ENCODE measurements at places on chromosomes 6 and 20.
A peak's percentile ranks its signal among the peaks of the same experiment; 100 is the strongest.

GRCh38 chr6:131063764-131064272 is 773 bp upstream of the EPB41L2 start:
- no peak for DNase-seq

DNA sequence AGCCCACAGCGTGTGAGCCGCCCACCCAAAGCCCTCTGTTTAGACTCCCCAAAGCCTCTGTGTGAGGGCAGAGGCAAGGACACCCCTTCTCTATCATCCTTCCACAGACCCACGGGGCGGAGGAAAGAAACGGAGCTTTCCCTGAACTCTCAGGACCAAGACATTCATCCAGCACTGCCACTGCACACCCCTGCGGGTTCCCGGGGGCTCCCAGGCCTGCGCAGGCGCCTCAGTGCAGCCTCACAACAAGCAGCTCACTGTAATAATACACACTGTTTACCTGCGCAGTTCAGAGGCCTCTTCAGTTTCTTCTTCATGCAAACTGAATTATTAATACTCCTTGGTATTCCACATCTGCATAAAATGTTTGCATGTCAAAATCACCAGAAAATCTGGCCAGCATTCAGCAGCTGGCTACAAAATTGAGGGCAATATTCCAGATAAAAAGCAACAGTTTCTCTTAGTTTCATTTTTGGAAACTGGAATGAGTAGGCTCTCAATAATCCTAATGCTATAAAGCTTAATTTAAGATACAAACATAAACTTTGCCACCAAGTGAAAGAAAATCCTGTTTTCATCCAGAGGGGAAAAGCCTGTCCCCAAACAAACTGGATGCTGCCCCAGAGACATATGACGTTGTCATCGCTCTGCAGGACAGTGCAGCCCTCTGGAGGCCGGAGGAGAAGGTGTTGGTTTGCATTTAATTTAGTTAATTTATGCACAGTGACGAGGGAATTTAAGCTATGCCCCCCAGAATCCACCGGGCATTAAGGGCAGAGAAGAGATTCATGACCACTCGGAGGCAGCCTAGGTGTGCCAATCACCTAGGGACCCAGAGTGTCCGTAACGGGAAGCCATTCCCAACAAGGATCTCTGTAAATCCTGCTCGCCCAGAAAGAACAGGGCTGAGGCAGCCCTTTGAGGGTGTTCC is 45.3 kb downstream of the NINL start:
- no peak for DNase-seq

- DNase-seq = no peak
Measured at GRCh38 chr6:139588734-139589593, 214.5 kb upstream of the CITED2 start.

DNA sequence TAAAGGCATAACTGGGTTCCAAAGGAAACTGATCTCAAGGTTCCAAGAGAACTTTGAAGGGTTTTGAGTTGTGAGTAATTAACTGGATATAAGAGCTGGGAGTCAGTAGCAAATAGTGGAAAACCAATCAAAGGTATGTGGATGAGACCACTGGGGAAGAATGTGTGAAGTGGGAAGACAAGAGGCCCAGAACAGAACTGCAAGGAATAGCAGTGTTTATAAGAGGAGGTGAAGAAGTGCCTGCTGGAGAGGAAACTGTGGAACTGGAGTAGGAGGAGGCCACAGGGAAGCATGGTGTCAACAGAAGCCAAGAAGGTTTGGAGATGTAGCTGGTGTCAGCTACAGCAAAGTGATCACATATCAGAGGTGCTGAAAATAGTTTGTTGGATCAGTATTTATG is 18.7 kb upstream of the HDAC2 start:
- no peak for DNase-seq

- peak; percentile 28 for DNase-seq
Measured at GRCh38 chr6:16824845-16825685, 63.8 kb upstream of the ATXN1 start.

GRCh38 chr6:35782424-35782823 is 1.6 kb downstream of the CLPSL1 start:
- no peak for DNase-seq

DNA sequence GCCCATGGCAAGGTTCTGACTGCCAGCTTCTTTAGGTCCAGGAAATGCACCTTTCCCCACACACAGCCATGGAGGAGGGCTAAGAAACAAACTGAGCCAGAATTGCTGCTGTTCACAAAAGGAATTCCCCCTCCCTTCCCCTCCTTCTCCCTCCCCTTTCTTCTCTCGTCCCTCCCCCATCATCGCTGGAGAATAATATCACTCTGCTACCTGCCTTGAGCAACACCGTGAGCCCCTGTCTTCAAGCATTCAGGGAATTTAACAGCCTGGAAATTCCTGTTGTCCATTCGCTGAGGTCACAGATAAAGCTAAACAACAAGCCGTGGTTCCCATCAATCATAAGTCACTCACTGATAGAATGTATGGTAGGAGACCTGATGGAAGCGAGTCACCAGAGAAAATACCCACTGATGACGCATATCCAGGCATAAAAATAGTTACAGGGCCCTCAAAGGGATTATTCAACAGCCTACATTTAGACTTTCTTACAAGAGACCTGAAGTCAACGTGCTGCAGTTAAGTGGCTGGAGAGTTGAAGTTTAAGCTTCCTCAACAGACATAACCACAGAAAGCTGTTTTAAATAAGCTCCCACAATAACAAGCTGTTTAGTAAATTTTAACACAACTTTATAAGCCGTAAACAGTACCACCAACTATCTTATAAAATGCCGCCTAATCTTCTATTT is 59.7 kb downstream of the HIVEP2 start:
- peak; percentile 31 for DNase-seq

GRCh38 chr6:81534934-81535465 is 217.5 kb downstream of the TENT5A start:
- no peak for DNase-seq

DNA sequence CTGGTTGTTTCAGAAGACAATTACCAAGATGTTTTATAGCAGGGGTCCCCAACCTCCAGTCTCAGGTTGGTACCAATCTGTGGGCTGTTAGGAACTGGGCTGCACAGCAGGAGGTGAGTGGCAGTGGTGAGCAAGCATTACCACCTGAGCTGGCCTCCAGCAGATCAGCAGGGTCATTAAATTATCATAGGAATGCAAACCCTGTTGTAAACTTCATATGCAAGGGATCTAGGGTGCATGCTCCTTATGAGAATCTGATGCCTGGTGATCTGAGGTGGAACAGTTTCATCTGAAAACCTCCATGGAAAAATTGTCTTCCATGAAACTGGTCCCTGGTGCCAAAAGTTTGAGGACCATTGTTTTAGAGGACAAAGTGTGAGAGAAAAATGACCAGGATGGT is 240.6 kb downstream of the GRM1 start:
- no peak for DNase-seq

GRCh38 chr20:34420146-34420545 is 57.1 kb downstream of the ITCH start:
- DNase-seq = no peak

GRCh38 chr6:92864966-92865555 is 554.3 kb downstream of the EPHA7 start:
- DNase-seq = no peak

- DNase-seq = peak; percentile 95
Measured at GRCh38 chr20:35541783-35542662, at the start of gene ERGIC3. Gene ERGIC3, plus strand, starts transcription at chr20:35542078. Its CDS starts 20 bp downstream, at chr20:35542098.

DNA sequence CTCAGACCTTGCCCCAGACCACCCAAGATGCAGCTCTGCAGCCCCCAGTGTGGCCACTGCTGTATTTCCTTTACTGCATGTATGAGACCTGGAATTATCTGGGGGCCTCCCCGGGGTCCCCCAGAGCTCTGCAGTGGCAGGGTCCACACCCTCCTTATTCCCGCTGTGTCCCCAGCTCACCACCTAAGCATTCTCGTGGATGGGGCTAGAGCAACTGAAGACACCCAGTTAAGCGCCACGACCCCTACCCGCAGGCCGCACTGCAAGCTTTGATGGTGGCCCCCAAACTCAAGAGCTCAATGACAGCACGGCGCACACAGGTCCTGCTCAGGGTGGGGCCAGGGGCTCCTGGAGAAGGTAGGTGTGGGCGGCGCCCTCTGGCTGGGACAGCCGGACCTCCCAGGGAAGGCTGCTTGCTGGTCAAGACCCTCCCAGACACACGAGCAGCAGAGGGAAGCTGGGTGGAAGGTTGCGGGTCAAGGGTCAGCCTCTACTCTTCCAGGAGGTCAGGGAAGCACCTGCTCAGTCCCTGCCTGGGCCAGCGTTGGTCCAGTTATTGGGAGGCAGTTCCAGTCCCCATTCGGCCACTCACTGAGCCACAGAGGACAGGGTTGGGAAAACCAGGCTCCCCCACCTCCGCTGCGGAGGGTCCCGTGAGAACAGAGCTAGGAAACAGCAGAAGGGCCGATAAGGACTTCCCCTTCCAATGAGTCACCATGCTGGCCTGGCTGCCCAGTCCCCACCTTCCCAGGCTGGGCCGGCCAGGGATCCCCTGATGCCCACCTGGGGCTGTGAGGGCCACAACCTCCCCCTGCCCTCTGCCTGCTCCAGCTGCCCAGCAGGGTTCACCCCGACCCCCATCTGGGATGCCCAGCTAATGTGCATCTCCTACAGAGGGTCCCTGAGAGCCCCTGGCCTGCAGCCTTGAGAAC is 2.9 kb downstream of the LAMA5 start:
- no peak for DNase-seq

DNA sequence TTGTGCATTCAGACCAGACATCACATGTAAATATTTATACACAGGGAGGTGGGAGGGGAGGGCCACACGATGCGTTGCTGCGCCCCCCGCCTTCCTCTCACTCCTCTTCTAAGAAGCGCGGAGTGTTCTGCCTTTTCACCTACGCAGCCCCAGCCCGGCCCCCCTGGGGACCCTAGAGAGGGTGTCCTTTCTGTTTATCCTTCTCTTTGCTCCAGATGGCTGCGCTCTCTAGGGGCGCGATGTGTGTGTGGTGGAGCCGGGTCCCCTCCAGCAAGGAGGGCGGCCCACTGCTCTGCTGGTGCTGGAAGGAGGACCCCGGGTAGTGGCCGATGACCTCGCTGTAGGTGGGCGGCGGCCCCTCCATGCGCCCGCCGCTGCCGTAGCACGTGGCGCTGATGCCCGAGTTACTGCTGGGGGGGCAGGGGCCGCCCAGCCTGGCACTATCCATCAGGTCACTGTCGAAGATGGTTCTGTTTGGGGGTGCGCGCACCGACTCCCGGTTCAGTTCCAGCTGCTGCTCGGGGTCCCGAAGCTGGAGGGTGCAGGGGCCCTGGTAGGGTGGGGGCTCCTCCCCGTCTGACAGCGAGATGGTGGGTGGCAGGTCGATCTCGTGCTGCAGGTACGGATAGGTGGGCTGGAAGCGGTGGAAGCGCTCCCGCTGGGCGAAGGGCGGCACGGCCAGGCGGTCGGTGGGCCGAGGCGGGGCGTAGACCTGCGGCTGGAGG is 31.8 kb upstream of the ZBP1 start:
- DNase-seq = no peak

Data from KG1 (cell line).